COLO829 (cell line): ENCODE measurements at places on chromosomes 12 and 14.

DNA sequence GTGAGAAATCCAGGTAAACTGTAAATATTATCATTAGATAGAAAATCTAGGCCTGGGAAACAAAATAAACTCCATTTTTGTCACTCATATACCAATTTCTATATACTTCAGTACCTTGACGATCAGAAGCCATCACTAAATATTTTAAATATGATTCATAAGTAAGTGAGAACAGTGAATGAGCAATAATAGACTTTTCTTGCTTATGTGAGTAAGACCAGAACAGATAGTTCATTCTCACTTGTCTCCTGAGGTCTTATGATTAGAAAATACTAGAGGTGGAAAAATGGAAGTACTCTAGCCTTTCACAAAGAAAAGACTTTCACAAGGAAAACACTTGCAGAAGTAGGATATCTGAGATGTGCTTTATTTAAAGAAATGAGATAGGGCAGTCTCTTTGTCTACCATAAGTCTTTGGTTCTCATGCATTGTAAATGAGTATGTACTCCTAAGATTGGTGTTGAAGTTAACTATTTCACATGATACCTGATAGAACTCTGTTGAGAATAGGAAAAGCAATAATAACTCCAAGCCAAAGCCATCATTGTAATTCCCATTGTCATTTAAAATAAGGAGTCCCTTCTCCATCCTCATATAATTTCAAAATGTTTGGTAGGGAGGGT is 10.1 kb upstream of the SMCO3 start:
- DNase-seq, result peak; percentile 29

DNA sequence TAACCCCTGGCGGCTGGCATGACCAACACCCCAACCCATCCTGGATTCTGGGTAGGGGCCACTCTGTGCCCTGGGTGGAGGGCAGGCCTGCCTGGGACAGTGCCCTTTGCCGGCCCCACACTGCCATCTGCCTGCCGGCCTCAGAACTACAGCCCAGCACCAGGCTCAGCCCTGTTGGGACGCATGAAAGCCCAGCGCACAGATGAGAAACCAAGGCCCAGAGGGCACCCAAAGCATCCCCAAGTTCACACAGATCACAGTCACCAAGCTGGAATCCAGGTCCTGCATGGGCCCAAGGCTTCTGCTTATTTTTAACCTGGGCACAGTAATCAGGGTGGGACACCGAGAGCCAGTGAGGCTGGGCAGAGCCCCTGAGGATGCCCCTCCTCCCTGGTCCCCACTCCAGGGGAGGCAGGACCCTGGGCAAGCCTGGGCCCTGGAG is 26.2 kb downstream of the RFLNA start:
- peak; percentile 36 for DNase-seq

- no peak for DNase-seq
Observed at GRCh38 chr12:98146043-98146442, 369.3 kb upstream of the TMPO start.

GRCh38 chr12:32270818-32271710 is 128.3 kb upstream of the FGD4 start:
- DNase-seq, result peak; percentile 35

- DNase-seq, result no peak
Observed at GRCh38 chr12:29278673-29279420, 102.1 kb downstream of the ERGIC2 start.

GRCh38 chr14:90355540-90356518 is 24.1 kb upstream of the NRDE2 start:
- DNase-seq, result no peak

DNA sequence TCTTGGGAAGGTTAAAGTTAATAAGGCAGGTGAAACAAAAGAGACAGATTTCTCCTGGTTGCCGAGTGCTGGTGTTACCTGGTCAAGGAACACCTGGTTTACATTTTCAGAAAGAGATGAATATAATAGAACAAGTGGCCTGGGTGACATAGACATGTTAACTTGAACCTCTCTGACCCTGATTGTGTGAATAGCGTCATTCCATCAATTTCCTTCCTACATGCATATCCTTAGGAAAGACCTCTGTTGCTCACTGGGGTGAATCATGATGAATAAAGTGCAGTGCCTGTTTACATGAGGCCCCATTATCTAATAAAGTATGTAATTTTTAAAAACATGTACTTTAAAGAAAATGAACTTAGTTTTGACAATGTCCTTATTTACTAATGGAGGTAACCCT is 1822.9 kb upstream of the FLRT2 start:
- DNase-seq, result no peak
